NCI-H1436 (cell line): ENCODE measurements at places on chromosomes 5 and 9.
A peak's percentile ranks its signal among the peaks of the same experiment; 100 is the strongest.

GRCh38 chr5:26807231-26808199, 230.9 kb downstream of the CDH9 start:
- DNase-seq: no peak

- DNase-seq: peak; percentile 83
These were observed 28.3 kb downstream of the RAI14 start for GRCh38 chr5:34684281-34684979.

DNA sequence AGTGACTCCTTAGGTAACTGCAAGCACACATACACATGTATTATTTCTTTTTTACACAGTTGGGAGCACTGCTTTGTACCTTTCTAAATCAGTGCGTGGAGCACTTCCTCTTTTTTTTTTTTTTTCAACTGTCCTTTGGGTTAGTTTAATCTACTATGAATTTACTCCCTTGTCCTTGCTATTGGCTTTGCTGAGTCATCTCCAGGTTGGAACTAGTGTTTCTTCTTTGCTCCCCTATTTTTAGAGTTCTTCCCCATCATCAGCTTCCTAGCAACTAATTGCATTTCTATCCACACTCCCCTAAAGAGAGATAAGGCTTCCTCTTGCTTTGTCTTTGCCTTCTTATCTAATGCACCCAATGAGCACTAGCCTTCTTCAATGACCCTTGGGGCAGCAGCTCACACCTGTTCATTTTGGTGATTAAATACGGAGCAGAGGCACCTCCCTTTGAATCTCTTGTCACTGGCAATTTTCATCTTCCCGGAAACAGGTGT, 24.3 kb downstream of the S100Z start:
- peak; percentile 95 for DNase-seq

DNA sequence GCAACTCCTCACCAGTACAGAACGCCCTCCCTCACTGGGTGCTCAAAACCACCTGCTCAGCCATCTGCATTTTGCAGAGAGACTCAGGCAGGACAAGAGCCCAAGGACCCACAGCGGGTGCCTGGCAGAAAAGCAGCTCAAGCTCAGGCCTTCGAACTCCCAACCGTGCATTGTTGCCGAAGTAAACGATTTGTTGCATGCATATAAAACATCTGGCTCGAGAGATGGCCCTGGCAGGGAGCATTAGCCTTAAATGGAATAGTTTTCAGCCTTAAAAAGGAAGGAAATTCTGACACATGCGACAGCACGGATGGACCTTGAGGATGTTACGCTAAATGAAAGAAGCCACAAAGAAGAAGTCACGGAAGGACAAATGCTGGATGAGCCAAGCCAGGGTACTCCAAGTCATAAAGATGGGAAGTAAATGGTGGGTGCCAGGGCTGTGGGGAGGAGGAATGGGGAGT, 160.4 kb upstream of the PHYKPL start:
- DNase-seq: no peak
